Fibroblast of mammary gland (primary cell): ENCODE measurements at places on chromosomes 4 and X.
A peak's percentile ranks its signal among the peaks of the same experiment; 100 is the strongest.

DNA sequence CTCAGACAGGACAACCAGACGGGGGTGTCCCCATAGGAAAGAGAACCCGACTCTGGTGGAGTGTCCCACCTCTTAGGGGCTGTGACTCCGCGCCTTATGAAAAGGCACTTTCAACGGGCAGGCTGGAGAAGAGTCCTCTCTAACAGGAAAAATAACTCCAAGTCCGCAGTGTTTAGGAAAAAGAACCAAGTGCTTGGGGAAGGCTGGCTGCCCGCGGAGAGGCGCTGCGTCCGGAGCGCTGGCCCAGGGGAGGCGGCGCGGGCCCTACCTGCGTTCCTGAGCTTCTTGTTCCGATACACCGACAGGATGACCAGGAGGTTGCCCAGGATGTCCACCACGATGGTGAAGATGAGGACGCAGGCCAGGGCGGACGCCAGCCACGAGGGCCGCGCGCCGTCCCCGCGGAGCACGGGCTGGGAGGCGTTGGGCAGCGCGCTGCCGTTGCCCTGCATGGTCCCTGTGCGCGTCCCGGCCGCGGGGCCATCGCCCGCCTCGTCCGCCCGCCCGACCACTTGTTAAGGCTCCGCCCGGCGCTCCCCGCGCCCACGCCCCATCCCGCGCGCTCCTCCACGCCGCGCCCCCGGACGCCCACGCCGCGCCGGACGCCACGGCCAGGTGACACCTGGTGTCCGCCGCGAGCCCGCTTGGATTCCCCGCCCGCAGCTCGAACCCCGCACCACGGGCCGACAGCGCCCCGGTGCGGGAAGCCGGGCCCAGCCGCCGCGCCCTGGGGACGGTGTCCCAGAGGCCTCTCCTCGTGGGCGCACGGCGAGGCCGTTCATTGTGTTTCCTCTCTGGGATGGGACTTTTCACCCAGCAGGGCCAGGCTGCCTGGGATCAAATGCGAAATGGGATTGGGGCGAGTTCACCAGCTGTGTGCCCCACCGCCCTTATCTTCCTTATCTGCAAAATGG lies at the start of gene MTNR1A:
TSS of gene MTNR1A (minus strand) at position 654 of the 914 bp plus-strand sequence. CDS start at position 452, 202 bp downstream.
- DNase-seq = no peak

DNA sequence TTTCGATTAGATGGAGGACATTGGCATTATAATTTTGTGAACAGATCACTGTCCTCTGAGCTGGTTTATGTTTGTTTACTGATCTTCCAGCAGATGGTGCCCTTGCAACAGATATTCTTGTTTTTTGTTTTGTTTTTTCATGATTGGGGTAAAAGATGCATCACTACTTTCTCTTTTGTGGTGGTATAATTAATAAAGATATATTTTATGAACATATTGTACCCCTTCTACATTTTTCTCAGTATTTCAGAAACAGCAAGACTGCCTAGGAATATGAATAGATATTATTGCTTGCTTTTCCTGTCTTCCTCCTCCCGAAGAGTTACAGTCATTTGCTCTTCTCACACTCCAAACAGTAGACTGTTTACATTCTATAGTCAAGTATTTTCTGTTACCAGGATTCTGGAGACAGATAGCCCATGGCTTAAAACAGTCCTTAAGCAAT lies 905.2 kb downstream of the TRAM1L1 start:
- DNase-seq = peak; percentile 0

- no peak for DNase-seq
These were observed 95.8 kb upstream of the EFHC2 start for GRCh38 chrX:44439242-44439794.

DNA sequence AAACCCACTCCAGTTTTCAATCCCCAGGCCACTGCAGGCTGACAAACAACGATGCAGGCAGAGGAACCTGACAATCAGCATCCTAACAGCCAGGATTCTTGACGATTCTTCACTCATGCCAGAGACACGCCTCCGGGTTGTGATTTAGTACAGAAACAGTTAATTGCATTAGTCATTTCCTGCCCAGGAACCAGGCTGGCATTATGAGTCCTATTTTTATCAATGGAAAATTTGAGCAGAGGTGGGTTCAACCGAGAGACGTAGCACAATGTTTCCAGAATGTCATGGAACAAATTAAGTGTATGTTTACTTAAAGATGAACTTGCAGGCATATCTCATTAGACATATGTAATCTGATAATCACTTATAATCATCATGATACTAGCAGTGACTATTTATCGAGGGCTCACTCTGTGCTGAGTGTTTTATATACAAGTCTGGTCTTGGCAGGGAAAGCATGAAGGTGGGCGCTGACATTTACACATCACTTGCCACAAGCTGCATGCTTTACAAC lies 159.7 kb downstream of the NSUN7 start:
- peak; percentile 83 for DNase-seq
